ENCODE measurements at places on chromosomes 11 and 22.

DNA sequence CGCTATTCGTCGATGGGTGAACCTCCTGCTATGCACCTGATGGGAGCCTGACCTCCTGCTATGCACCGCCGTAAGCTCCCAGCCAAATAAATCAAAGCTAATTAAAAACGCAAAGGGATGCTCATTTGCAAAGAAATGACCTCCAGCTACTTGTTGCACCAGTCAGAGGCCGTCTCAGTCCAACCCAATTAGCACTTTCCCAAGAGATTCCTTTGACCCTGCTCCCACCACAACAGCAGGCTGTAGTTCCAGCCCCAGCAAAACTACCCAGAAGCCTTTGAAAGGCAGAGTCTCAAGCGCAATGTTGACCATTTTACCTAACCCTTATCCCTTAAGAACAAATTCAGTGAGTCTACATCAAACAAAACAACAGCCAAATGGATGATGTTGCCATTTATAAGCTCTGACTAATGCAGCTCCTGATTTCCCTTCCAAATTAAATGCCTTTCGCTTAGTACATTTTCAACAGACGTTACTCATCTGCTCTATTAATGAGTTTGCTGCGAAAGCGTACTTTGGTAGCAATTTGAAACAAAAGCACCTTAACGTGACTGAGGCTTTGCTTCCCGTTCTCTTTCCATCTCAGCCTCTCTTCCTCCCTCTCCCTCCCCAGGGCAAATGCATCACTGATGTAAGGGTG lies 17.2 kb upstream of the BSX start:
- no peak for DNase-seq

DNA sequence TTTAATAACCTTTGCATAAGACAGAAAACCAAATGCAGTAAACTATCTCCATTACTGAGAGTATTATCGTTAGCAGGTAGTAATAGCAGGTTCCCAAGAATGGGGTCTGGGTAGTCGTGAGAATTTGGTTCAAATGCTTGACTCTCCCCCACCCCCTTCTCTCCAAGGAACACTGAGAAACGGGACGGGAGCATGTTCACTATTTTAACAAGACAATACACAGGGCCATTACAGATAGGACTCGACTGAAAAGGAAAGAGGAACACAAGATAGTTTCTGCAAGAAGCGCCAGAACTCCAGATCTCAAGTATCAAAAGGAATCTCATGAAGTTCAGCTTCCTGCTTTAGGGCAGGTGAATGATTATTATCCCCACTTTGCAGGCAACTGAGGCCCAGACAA lies 27.0 kb downstream of the KMT5B start:
- no peak for DNase-seq

- no peak for DNase-seq
Observed at GRCh38 chr11:67213178-67213621, 53.1 kb upstream of the GRK2 start.

DNA sequence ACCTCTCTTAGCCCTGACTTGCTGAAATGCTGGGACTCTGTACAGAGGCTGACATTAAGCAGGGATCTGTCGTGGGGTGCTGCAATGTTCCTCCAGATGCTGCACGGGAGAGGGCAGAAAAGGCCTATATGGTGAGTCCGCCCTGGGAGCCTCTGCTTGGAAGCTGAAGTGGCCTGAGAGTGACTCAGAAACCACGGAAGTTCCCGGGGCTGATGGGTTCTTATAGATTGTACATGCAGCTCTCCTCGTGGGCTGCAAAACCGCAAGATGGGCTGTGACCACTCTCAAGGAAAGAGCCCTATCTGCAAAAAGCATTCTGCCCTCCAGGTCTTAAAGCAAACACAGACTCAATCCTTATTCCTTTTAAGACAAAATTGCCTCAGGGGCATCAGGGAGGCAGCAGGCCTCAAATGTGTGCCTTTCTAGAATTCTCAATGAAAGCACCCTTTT lies 5.8 kb upstream of the SLC43A3 start:
- DNase-seq: no peak

DNA sequence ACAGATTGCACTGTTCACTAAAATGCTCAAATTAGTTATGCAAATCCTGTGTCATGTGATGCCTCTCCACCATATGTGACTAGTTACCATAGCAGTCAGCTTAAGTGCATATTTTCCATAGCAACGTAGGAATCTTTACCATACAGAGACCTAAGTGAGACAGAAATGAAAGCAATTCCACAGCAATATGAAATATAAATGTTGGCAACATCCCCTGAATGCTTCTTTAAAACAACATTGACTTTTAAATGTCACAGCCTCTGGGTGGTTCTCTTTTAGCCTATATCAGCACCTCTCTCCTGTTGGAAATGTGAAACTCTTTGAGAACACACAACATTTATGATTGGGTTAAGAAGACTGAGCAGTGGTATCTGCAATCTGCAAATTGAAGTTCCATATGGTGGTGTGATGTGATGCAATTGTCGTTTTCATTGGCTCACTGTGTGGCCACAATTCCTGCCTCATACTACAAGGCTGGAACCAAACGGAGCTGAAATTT lies 814.6 kb downstream of the DLG2 start:
- no peak for DNase-seq

DNA sequence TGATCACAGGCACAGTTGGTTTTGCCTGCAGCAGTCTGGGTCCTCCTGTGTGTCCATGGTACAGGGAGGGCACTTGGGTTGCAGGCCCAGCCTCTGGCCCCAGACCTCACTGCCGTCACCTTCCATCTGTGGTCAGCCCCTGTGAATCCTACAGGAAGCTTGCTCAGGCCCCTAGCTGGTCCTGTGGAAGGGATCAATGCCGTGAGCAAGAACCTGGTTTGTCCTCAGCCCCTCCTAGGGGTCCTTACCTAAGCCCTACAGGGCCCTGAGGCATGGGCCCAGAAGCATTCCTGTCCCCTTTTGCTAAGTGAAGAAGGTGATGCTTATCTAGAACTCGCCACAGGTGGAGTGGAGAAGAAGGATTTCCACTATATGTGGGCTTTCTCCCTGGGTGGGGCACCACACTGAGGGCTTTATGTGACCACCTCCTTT lies 29.9 kb downstream of the MED15 start:
- DNase-seq: no peak

- DNase-seq: no peak
Observed at GRCh38 chr11:46808799-46809431, 37.2 kb downstream of the CKAP5 start.

GRCh38 chr11:1705126-1706052 lies 8.4 kb downstream of the KRTAP5-6 start:
- no peak for DNase-seq

DNA sequence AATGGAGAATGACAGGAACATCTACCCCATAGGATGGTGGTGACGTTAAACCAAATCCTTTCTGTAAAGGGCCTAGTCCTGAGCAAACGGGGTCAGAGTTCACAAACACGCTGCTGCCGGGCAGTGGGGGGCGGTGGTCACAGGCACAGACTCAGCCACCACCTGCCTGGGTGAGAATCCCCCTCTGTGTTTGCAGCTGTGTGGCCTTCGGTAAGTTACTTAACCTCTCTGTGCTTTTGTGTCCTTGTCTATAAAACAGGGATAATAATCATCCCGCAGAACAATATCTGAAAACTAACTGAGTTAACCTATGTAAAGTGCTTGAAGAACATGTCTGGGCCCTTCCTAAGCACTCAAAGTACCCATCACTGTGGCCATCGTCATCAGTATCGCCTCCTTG lies 26.0 kb upstream of the PDGFB start:
- no peak for DNase-seq

- no peak for DNase-seq
Observed at GRCh38 chr11:8878771-8879170, 32.2 kb upstream of the AKIP1 start.

- no peak for DNase-seq
Observed at GRCh38 chr22:44449061-44449682, 48.9 kb downstream of the RTL6 start.

GRCh38 chr11:65578134-65578533 lies 2.3 kb downstream of the EHBP1L1 start:
- DNase-seq: no peak

DNA sequence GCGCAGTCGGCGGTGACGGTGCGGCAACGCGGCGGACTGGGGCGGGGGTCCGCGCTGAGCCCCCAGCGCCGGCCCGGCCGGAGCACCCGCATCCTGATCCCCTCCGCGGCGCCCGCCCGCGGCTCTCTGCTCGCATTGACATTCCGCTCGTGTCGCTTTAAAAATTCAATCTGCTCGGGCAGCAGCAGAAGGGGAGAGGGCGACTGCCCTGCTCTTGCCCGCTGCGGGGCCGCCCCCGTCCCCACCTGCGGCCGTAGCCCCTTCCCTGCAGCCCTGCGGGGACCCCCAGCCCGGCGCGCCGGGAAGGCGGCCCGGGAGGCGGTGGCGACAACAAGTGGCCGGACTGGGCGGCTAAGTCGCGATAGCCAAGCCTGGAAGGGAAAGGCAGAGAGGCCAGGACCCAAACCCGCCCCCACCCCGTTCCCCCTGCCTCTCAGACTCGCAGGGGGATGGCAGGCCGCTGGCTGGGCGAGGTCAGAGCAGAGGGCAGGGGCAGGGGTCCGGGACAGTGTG lies 1.1 kb downstream of the CABP7 start:
- DNase-seq: no peak

- no peak for DNase-seq
Observed at GRCh38 chr11:119367661-119368120, 13.8 kb downstream of the USP2 start.

GRCh38 chr11:1036303-1036923 lies at the start of gene MUC6:
Gene MUC6, minus strand, starts transcription at chr11:1036718. Its CDS starts 63 bp downstream, at chr11:1036655.
- no peak for DNase-seq

DNA sequence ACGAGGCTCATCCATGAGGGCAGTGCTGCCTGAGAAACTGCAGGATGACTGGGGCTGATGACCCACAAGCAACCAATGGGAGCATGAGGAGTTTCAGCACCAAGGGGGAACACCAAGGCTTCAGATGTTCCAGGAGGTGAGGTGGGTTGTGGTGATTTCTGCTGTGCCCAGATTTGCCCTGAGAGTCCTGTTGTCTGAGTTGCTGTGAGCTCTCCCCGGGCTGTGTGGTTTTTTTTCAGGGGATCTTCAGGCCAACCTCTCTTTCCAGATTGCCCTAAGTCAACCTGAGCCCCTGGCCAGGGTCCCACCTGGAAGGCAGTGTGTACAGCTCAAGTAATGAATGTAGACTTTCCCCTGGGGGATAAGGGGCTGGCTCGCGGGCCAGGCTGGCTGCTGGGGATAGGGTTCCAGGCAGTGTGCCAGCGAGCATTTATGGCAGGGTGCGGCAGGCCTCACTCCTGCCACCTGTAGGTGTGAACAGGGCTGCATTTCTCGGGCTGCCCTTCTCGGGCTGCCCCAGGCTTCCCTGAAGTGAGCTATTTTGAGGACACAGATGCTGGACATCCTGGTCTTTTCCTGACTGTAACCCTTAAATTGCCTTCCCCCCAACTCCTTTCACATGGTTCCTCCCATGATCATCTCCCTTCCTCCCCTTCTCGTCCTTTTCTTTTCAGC lies 9.8 kb downstream of the SLC22A6 start:
- peak; percentile 2 for DNase-seq

DNA sequence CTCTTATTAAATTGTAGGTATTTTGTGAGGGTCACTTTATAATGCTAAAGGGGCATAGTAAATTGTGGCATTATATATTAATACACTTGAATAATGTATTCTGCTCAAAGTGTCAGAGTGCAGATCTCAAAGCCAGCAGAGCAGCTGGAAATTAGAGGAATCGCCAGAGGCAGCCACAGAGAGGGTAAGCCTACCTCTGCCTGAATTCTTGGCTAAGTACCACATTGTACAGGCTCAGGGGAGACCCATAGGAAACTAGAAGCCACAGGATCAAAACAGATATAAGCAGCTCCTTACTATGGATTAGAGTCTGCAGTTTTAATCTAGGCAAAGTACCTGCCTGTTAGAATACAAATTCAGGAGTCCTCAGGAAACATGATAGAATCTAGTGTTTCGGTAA lies 249.3 kb downstream of the DDX10 start:
- DNase-seq: no peak

GRCh38 chr11:103961010-103961409 lies 75.4 kb upstream of the DDI1 start:
- no peak for DNase-seq

DNA sequence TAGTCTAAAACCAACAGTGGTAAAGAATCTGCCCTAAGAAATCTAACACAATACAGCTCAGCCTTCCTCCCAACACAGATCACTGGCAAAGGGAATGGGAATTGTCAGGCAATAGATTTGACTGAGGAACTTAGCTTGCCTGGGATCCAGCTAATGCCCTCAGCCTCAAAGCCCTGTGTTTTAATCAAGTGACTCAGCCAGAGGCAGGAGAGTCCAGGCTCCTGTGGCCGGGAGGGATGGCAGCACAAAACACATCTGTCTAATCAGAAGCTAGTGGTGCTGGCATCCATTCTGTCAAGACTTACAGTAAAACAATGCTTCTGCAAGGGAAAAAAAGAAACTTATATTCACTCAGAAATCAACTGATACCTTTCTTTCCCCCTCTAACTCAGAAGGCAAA lies 5.6 kb downstream of the SYTL2 start:
- no peak for DNase-seq

GRCh38 chr11:79466411-79466810 lies 25.6 kb upstream of the TENM4 start:
- no peak for DNase-seq

DNA sequence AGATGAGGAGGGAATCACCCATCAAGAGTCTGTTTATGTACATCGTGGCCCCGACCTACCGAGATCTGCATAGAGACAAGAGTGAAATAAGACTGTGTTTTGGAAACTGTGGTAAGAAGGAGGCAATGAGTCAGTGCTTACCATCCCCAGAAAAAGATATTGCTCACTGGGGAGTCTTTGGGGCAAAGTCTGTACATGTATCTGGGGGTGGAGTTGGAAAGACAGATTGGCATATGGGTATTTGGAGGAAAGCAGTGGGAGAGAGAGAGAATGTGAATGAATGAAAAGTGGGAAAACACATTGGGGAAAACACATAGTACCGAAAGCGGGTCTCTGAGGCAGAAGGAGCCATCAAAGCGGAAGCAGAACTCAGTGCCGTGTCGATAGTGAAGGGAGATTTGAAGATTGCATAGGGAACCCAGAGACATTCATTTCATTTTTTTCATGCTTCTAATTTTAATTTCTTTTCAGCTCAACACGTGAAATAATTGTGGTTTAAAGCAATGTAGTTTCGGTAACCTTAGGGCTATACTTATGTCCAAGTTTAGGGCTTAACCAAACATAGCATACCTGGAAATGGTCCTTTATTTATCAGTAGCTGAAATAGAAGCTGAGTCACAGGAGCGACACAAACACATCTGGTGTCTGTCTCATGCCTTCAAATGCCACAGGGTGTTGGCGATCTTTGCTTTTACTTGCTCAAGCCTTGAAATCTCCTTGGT lies 98.6 kb upstream of the CD44 start:
- peak; percentile 37 for DNase-seq

- no peak for DNase-seq
Observed at GRCh38 chr11:74460481-74461154, 6.7 kb downstream of the KCNE3 start.

GRCh38 chr11:1568441-1568911 lies 3.6 kb downstream of the DUSP8 start:
- DNase-seq: no peak

GRCh38 chr11:79694368-79694767 lies 253.5 kb upstream of the TENM4 start:
- no peak for DNase-seq

- DNase-seq: no peak
Observed at GRCh38 chr11:95100191-95100648, 10.6 kb downstream of the ENDOD1 start.

Measured in stimulated activated CD4-positive, alpha-beta T cell treated with anti-CD3 and anti-CD28 coated beads, Interleukin-12 subunit alpha, Interleukin-12 subunit beta, amount 100 ng/mL, for 4 hours (primary cell).